SHP77 treated with DMSO at 0.1 percent for 48 hours (cell line): ENCODE measurements at places on chromosomes 2 and 18.

GRCh38 chr2:148819019-148819585 lies 55.9 kb upstream of the KIF5C start:
- DNase-seq = no peak

DNA sequence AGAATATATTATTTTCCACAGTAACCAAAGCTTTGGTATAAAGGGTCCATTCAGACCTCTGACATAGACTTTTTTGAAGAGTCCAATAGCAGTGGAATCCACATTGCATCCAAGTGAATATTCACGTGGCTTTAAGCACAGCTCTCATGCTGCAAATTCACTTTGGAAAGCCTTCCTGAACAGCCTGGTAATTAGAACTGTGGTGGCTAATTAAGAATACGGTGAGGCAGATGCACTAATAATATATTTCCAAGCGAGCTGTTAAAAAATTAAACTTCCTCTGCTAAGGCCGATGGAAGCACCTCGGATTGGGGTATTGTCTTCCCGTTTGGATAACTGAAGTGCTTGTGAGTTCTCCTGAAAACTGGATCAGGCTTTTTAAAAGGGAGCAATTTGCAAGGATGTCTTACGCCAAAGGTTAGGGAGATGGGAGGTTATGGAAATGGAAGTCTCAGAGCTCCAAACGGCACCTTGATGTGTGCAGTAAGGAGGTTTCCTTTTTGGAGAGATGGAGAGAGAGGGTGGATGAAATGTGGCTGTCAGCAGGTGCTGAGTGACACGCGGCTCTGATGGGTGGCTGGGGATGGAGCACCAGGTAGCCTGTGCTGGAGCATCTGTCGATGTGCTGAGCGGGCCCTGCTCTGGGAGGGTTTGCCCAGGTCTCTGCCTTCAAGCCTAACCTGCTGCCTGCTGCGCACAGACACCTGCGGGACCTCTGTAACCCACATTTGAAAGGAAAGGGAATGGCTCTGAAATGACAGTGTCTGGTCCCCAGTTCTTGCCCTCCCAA lies 37.5 kb downstream of the CABLES1 start:
- no peak for DNase-seq

GRCh38 chr2:72759755-72760154 lies 66.1 kb downstream of the EXOC6B start:
- DNase-seq = no peak

- DNase-seq = no peak
These were observed 22.0 kb downstream of the TNFRSF11A start for GRCh38 chr18:62347089-62347506.

DNA sequence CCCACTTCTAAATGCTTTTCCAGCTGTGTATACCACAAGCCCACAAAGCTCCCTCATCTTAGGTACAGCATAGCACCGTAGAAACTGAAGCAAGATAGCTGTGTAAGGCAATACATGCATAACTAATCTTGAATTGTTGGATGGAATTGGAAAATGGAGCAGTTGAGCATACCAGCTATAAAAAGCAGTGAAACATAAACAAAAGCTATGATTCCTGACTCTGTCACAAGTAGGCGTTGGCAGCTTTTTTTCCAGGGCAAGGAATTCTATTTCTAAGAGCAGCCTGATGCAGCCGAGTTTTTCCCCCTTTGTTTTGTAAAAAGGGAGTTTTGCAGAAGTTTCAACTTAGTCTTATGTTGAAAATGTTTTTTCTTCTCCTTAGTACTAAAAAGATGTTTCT lies 32.4 kb downstream of the MOGAT1 start:
- no peak for DNase-seq

GRCh38 chr2:5851410-5851809 lies 159.2 kb downstream of the SOX11 start:
- no peak for DNase-seq
